ENCODE measurements at places on chromosomes 7 and 10.

- DNase-seq = no peak
Measured at GRCh38 chr10:47306387-47307210, 6.6 kb downstream of the GDF10 start.

- no peak for DNase-seq
Measured at GRCh38 chr7:88835147-88835728, 39.7 kb upstream of the TEX47 start.

- no peak for DNase-seq
Measured at GRCh38 chr10:112564337-112564736, 117.3 kb downstream of the VTI1A start.

DNA sequence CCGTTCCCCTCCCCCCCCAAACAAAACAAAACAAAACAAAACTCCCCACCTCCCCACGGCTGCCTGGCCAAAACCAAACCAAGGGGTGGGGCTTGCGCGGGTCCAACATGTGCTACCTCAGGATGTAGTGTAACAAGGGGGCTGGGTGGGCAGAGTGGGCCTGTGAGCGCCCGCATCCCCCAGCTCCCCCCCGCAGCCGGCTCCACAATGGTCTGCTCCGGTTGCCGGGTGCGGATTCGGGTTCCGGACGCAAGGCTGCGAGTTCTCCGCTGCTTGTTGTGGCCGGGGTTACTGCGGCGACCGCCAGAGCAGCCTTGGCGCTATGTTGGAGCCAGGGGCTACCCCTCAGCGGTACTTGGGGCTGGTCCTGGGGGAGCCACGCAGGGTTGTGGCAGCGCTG lies 4.9 kb downstream of the C10orf143 start:
- no peak for DNase-seq

GRCh38 chr10:83605783-83606630 lies 533.3 kb upstream of the GHITM start:
- DNase-seq = no peak

DNA sequence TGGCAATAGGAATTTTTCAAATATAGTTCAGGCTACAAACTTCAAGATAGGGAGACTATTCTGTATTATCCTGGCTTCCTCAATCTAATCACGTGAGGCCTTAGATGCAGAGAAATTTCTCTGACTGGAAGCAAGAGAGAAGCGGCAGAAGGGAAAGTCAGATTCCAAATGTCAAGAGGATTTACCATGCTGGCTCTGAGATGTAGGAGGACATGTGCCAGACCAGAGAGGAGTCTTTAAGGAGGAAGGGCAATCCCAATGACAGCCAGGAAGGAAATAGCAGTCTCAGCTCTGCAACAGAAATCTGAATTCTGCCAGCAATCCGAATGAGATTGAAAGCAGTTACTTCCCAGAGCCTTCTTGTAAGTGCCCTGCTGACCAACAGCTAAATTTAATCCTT lies 57.4 kb downstream of the NUTM2E start:
- no peak for DNase-seq

- DNase-seq = no peak
Measured at GRCh38 chr7:75967487-75967997, 26.9 kb downstream of the TMEM120A start.

DNA sequence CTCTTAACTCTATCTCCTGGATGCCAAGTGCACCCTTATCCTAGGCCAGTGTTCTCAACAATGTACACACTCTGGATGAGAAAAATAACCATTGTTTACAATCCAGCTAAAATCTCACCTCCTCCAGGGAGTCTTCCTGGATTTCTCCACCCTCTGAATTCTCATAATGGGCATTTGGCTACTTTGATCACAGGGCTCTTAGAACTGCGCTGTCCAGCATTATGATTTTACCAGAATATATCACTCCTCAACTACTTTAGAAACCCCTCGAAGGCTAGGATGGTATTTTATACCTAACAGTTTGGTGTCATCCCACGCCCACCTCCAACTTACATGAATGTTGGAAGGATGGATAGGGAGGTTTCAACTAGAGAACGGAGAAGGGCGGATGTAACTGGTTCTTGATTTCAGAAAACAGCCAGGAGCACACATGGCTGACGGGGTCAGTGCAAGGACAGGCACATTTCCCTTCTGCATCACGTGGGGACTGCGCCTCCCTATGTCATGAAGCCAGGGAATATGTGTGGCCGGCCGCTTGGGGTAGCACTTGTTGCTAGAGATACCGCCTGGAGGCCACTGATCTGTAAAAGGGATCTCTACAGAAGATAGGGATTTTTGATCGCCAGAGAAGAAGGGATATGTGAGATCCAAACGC lies 1.2 kb upstream of the ATP6V0E2 start:
- no peak for DNase-seq

DNA sequence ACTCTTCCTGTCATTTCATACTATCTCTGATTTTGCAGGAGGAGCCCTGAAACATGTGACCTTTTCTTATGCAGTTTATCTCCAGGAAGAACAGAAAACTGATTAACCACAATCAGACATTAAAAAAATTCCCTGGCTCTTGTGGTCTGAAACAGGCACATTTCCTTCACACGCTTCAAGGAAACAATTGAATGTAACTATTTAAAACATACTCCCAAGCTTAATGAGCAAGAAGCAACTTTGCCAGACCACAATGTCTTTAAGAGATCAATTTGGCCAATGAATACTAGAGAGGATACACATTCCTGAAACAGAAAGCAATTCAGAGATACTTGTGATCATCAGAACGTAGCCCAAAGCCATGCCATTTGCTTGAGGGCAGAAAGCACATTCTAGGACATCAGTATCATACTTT lies 65.8 kb downstream of the PIP4K2A start:
- DNase-seq = no peak

DNA sequence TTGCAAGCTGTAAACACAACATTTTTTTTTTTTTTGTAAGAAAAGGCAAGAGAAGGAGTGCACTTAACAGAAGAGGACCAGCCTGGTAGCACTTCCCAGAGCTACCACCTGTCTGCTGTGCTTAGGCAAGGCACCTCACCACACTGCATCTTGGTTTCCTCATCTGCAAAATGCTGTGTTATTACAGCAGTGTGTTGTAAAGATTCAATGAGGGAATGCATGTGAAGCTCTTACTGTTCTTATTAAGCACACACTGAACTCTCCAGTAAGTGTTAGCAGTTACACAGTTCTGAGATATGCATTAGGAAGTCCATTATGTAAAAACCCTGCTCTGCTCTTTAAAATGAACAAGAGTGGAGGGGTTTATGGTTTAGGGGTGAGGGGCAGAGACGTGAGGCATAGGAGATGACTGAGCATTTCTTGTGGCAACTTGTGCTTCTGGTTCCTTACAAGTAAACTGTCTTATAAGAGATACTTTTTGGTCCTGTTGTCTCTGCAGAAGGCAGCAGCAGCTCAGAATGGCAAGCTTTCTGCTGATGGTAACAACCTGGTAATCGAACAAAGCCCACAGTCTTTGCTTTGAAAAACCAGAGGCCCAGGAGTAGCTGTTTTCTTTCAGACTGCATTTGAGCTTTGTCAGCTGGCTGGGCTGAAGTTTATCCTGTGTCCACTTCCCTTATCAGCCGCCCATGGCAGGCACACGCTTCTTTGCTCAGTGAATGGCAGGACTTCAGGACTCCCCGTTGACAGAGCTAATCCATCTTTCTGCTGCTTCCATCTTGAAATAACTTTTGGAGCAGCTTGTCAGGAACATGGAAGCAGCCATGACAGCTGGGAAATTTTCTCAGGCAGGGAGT lies 98.8 kb upstream of the BMPER start:
- DNase-seq = no peak

GRCh38 chr7:72187179-72187578 lies 225.0 kb downstream of the CALN1 start:
- no peak for DNase-seq

DNA sequence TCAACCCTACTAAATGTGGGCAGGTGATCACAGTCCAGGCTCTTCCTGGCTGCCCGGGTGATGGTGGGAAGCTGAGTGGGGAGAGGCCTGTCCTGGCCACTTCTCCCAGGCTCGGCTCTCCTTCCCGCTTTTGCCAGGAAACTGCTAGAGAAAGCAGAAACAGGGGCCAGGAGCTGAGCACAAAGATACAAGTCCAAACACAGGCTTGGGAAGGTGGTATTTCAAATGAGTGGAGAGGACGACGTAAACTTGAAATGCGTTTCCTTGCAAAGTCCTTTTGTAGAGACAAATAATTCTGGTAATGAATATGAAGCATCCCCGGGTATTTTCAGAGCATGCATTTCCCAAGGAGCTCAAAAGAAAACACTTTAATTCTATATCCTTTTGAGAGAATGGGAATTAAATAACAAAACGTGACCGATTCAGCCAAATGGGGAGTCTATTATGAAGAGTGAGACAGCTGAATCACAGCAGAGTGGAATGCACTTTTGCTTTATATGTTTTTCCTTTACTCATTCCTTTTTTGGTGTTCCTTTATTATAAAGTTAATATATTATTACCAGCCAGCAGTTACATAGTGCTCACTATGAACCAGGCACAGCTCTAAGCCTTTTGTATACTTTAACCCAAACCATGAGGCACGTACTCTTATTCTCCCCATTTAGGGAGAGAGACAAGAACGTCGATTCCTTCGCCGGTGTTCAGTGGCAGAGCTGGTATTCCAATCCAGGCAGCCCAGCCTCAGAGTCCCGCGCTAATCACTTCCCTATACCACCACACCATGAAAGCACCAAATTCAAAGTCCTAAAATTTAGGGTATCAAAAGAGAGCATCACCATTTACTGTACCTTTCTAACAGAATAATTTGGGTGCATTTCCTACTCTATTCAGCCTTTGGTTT lies 218.2 kb upstream of the KLF14 start:
- no peak for DNase-seq

- DNase-seq = no peak
Measured at GRCh38 chr10:36880898-36881297, 244.5 kb upstream of the ANKRD30A start.

- DNase-seq = no peak
Measured at GRCh38 chr7:18426564-18427226, 68.9 kb upstream of the HDAC9 start.

DNA sequence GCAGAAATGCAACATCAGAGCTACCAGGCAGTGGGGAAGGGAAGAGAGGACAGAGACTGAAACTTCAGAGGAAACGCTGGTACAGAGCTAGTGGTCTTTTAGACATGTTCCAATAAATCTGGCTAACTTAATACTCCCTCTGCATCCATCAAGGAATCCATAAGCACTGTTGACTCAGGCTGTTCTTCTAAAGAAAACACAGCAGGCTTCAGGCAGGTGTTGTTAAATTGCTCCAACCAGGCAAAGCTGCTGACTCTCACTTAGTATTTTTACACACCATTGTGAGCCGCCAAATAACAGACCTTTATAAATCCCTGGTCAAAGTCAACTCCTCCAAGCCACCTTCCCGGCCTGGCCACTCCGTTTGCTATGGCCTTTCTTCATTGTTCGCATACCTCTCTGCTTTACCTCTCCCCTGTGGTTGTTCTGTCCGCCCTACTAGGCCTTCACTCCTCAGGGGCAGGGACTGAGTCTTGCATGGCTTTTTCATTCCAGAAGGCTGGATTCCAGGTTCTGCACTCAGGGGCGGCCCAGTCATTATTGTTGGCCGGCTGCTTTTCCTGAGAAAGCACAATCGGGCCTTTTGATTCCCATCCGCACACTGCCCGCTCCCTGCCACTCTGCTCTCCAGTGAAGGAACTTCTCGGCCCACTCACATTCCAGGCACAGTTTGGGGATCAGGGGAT lies 18.4 kb downstream of the CREB3L2 start:
- DNase-seq = no peak

GRCh38 chr10:66192162-66192831 lies 733.5 kb upstream of the LRRTM3 start:
- DNase-seq = no peak

- DNase-seq = no peak
Measured at GRCh38 chr7:42952328-42952727, 20.2 kb downstream of the MRPL32 start.

DNA sequence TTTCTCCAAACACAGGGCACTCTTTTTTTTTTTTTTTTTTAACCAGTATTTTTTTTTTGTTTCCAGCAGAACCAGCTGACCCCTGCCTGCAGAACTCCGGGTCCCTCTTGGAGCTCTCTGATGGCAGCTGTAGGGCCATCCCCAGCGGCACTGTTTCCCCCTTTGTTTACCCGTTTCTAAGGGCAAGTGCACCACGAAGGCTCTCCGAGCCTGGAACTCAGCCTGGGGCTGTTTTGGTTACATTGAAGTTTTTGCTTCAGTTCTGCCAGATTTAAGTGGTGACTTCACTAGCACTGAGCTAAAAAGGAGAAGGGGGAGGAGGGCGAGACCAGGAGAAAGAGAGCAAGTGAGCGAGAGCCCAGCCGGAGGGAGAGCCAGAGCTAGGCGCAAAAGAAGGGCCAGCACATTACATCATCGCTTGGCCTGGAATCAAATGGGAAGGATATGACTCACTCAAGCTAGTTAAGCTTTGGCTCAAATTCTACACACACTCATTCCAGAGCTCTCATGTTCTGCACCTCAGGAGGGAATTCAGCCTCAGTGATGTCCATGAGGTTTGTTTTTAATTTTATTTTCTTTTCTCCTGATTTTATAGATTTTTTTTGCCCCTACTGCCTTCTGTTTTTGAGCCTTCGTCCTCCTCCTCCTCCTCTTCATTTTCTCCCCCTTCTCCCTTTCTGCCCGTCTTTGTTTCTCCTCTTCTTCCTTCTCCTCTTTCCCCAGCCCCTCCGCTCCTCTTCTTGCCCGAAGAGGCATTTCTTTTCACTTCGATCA lies 272.3 kb downstream of the TRIL start:
- DNase-seq = no peak

- DNase-seq = no peak
Measured at GRCh38 chr7:110105840-110106239, 985.1 kb upstream of the LRRN3 start.

DNA sequence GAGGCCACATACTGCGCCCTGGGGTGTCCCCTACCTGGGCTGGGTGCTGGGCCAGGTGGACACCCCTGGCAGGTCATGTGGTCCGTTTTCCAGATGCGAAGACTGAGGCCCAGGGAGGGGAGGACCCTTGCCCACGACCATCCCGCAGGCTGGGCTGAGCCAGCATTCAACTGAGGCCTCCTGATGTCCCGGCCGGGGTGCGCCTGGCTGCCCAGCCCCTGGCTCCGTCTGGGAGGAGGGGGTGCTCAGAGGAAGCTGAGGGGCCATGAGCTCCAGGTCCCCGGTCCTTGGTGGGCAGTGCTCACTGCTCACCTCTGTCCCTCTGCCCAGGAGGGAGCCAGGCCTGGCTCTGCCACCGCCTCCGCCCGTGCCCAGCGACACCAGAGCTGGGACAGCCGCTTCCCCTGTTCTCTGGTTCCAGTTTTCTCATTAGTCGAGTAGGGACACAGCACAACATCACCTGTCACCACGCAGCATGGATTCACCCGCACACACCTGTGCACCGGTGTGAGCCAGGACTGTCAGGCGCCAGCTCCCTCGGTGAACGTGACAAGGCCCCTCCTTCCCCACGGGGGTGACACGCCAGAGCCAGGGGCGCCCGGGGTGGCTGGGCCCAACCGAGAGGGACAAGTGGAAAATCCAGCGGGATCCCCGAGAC lies 139.7 kb downstream of the ELFN1 start:
- no peak for DNase-seq

GRCh38 chr7:28230261-28230660 lies 49.7 kb upstream of the JAZF1 start:
- no peak for DNase-seq

- no peak for DNase-seq
Measured at GRCh38 chr10:91349381-91349780, 60.8 kb upstream of the HECTD2 start.

All from activated gamma-delta T cell treated with anti-CD3 and anti-CD28 coated beads, Interleukin-2, amount 50 U/mL, for 16 hours (primary cell).